SIG-M5 (cell line): ENCODE measurements at places on chromosomes 2 and 18.

DNA sequence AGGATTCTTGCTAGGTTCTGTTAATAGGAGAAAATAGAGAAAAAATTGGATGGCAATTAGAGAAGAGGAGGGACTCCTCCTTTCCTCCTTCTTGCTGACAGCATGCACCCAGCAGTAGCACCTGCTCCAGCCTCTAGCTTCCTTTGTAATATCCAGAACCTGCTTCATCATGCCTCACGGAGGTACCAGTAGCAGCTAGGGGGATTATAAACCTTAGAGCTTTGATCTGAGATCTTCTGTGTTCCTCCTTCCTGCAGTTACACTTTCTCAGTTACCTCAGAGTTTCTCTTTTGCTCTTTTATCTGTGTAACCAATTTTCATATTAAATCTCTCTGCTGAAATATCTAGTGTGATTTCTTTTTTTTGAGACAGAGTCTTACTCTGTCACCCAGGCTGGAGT is 16.6 kb downstream of the DPP4 start:
- DNase-seq = no peak

DNA sequence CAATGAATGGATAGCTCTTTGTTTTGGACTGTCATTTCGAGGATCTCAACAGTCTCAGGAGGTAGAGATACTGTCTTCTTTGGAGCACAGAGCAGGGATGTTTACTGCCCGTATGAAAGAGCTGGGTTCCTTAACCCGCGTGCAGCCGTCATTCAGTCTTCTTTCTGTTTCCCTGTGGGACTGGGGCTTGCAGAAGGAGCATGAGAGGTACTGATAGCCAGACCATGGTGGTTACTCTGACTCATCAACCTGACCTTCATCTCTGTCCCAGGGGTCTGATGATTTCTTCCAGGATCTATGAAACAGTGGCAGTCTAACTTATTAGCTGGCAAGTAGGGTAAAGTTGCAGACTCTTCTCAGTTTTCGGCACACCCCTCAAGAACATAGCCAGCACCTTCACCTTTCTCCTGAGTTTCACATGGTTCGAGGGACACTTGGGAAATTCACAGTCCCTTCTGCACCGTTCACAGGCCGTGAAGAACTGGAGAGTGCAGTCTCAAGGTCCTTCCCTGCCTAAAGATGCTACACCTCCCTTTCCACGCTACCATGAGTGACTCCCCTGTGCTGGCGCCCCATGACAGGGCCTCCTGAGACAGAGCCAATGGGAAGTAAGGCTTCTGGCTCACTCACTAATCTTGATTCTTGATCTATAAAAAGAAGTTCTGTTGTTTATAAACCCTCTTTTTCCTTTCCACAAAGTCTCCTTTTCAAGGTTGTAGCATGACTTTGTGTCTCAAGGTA is 226.2 kb downstream of the MC4R start:
- DNase-seq = no peak

DNA sequence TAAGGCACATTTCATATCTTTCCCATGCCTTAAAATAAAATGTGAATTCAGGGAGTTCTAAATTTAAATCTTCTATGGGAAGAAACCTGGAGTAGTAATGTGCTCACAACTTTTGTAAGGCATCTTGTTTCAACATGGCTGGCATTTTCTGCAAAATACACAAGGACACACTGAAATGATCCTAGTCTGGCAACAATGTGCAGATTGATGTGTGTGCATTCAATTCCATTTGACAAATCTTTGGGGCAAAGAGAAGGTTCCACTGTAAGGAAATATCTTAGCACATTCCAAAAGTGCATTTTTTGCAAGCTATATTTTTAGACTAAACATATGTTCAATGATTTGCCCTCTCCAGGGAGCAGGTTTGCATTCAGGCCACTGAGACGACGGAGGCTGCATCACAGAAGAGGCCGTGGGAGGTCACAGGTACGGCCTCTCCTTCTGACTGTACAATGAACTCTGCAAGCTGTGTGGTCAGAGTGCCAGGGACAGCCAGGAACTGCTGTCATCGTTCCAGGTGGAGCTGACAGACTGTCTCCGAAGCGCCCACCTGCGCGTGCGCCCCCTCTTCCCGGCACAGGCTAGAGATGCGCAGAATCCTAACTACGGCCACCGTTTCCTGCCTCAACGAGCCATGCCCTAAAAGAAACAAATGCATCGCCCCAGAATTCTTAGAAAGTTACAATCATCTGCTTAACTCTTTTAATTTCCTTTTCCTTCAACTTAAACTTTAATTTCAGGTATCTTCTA is 149.2 kb upstream of the POU3F3 start:
- DNase-seq = no peak

DNA sequence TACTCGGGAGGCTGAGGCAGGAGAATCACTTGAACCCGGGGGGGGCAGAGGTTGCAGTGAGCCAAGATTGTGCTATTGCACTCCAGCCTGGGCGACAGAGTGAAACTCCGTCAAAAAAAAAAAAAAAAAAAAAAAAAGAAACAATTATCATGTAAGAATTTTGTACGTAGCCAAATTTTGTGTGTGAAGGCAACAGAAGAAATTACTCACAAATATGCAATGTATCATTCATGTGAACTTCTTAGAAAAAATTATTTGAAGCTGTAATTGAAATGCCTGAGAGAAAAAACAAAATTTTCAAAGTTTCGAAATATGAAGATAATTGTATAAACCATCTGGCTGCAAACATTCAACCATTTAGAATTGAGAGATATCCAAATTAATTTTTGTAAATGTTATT is 204.8 kb upstream of the PARD3B start:
- no peak for DNase-seq

GRCh38 chr2:60906395-60906794 is 25.0 kb downstream of the REL start:
- no peak for DNase-seq

- DNase-seq = no peak
Measured at GRCh38 chr2:1747065-1747941, 3.0 kb upstream of the PXDN start.

- no peak for DNase-seq
Measured at GRCh38 chr18:7926526-7926925, 359.4 kb downstream of the PTPRM start.

DNA sequence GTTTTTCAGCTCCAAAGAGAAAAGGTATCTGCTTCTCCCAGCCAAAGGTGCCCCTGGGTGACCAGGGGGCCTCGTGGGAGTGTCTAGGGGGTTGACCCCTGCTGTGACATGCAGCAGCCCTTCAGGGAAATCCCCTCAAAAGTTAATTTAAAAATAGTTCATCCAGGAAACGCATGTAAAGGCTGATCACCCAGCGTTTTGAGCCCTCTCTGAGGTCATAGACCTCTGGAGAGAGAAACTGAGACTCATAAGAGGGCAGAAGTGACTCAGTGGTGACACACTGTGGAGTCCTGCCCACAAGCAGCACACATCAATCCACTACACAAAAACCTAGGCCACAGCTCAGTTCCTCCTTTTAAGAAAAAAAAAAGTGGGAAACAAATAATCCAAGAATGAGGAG is 11.9 kb downstream of the GAL3ST2 start:
- DNase-seq = no peak

- no peak for DNase-seq
Measured at GRCh38 chr18:9106800-9107584, 4.5 kb downstream of the NDUFV2 start.
